ENCODE measurements at places on chromosomes 13 and 19. TPM values are rescaled to one million over a fixed set of nuclear protein-coding genes. Genes with fewer than 3 reads are reported as not detected.
A peak's percentile ranks its signal among the peaks of the same experiment; 100 is the strongest.

FCGBP gene
- total RNA-seq, result 25.7 TPM

- ATAC-seq, result no peak
Observed at GRCh38 chr13:50744116-50744660, 99.3 kb downstream of the DLEU7 start.

DNA sequence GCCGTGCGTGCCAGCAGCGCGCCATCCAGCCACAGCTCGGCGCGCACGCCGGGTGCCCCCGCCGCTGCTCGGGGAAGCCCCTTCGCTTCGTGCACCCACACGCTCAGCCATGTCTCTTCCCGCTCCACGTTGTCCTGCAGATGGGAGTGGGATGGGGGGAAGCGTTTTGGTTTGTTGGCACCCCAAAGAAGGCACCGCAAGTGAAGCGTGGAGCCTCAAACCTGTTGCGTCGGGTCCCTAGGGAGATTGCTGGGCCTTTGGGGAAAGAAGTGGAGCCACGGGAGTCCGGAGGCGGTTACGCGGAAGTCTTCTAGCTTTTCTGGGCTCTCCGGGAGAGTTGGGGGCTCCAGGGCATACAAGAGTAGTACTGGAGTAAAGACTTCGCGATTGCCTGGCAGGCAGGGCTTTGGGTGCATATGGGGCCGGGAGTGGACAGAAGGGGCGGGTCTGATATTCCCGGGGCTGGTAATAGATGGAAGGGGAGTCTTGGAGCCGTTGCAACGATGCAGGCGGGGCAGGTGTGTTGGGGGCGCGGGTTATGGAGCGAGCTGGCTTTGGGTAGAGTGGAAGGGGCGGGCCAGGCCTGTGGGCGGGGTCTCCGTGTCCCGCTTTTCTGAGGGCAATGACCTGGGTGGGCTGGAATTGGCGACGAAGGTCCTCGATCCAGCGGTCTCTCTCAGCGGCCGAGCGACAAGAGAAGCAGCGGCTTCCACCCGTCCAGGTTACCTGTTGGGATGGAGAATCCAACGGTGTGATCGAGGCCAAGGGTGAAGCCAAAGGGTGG lies 6.5 kb downstream of the RASAL3 start:
- no peak for ATAC-seq

APC2 gene
- 0.48 TPM for total RNA-seq

VSTM1 gene
- total RNA-seq, result not detected

- ATAC-seq, result peak; percentile 77
Observed at GRCh38 chr13:50757008-50757407, 86.5 kb downstream of the DLEU7 start.

- no peak for ATAC-seq
Observed at GRCh38 chr13:32737679-32738078, 151.4 kb downstream of the PDS5B start.

TPM4 gene
- 427 TPM for total RNA-seq

DNA sequence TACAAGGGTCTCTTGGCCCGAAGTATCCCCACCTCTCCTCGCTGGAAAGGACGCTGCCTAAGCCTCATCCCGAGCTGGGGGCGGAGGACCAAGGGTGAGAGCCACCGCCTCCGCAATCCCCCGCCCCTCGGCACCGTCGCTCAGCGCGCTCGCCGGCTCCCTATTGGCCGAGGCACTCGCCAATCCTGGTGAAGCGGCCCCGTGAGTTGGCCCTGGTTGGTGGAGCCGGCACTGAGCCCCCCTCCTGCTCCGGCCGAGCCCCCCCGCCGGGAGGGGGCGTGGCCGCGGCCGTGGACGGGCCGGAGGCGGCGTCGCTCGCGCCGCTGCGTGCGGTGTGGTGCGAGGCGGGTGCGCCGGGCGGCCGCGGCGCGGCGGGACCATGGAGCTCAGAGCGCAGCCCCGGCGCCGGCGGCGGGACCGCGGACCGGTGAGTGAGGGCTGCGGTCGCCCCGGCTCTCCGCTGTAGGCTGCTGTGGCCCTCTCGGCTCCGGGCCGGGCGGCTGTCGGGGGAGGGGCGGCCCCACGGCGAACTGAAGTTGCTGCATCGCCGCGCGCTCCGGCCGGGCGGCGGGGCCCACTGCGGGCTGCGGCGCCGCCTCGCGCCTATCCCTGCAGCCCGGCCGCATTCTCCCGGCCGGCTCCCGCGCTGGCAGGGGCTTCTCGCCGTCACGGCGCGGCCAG lies at the start of gene WASF3:
WASF3 (plus strand) TSS at position 291 of the 681 bp plus-strand sequence. CDS start 84,588 bp downstream, outside the sequence.
- ATAC-seq, result peak; percentile 100

DNA sequence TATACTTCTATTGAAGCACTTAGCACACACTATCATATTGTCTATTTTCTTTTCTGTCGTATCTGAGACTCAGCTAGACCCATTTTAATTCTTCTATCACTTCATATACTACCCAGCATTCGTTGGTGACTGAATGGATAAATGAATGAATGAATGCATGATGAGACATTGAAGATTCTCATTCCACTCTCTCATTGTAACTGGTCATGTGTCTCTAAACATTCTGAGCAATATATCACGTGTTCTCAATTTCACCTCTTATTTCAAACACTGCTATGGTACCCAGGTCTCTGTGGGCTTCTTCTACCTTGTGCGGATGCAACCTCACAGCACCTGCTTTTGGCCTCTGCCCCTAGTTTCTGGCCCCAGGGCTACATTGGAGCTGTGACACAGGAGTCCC lies 65.2 kb upstream of the USPL1 start:
- ATAC-seq, result no peak

- peak; percentile 54 for ATAC-seq
Observed at GRCh38 chr19:5987077-5987818, 9.3 kb upstream of the RANBP3 start.

DNA sequence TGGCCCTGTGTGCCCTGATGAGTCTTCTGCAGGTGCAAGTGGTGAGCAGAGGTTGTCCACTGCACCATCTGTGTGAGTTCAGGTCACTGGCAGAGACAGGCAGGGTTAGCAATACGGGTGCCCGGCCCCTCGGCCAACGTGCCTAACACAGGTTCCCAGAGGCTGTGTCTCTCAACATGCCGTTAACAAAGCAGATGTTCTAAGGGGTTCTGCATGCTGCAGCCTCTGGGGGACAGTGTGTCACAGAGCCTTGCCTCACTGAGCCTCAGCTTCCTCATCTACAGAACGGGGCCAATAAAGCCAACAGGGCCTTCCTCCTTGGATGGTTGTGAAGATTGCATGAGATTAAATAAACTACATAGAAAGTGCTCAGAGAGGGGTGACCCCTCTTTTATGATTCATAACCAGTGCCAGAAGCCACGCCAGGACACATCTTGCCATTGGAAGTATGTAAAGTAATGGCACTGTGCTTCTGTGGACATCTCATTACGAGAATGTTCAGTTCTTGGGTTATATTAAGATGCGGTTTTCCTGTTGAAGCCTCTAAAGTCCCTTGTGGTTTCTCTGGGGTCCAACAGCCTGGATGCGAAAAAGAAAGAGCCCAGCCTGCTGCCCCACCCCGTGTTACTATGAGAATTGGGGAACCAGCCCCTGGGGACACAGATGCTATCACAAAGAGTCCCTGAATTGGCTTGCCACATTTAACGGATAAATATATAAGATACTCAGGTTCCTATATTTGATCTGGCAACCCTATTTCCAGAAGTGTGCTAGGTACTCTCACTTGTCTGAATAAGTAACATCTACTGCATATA lies 11.2 kb upstream of the ARHGEF18 start:
- peak; percentile 62 for ATAC-seq

DNA sequence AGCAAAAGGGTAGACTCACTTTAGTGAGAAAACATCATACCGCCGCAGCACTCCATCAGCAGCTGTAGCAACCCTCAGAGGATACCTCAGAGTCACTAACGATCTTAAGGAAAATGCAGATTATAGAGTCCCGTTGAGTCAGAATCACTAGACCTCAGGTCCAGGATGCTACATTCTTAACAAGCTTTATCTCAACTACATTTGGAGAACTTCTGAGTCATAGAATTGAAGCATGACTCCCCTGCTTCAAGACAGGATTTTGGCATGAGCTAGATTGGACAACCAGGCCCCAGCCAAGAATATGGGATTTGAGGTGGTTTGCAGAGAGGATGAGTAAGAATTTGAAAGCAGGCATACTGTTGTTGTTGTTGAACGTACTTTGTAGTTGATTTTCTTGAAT lies 118.9 kb upstream of the UBL3 start:
- no peak for ATAC-seq

- no peak for ATAC-seq
Observed at GRCh38 chr19:5929625-5930024, 15.6 kb downstream of the CAPS start.

DNA sequence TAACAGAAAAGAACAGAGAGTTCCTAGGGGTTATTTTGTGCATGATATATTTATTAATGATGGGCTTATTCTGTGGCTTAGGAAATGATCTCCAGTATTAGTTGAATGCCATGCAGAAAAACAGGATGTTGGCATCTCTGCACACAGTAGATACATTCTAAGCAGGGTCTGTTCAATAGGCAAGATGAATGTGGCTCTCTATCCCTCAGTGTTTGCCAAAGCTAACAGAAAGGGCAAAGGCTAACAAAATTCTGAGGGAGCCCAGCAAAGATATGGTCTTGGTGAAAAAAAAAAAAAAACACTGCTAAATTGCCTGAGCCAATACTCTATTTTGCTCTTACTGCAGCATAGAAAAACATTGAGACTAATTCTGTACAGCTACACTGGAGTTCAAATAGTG lies 1095.8 kb downstream of the UQCRFS1 start:
- ATAC-seq, result no peak

- ATAC-seq, result peak; percentile 85
Observed at GRCh38 chr13:27549406-27549981, 70.8 kb downstream of the LNX2 start.

PEAK3 gene
- total RNA-seq, result 0.08 TPM

GRCh38 chr19:18386543-18387271 lies 749 bp downstream of the GDF15 start:
- ATAC-seq, result no peak

- no peak for ATAC-seq
Observed at GRCh38 chr19:38392707-38393308, 4.3 kb downstream of the SPRED3 start.

- no peak for ATAC-seq
Observed at GRCh38 chr19:30340771-30341561, 31.2 kb upstream of the ZNF536 start.

N4BP2L1 gene
- total RNA-seq, result 1.8 TPM

ZNF550 gene
- 2.7 TPM for total RNA-seq

FUT6 gene
- 56.9 TPM for total RNA-seq

- ATAC-seq, result no peak
Observed at GRCh38 chr19:45403272-45403671, 1.6 kb downstream of the PPP1R13L start.

- no peak for ATAC-seq
Observed at GRCh38 chr13:28246891-28247290, 108.5 kb downstream of the PAN3 start.

GRCh38 chr13:46620029-46620428 lies 67.1 kb downstream of the LRCH1 start:
- ATAC-seq, result no peak

SYT3 gene
- total RNA-seq, result not detected

CGB2 gene
- total RNA-seq, result not detected

DNA sequence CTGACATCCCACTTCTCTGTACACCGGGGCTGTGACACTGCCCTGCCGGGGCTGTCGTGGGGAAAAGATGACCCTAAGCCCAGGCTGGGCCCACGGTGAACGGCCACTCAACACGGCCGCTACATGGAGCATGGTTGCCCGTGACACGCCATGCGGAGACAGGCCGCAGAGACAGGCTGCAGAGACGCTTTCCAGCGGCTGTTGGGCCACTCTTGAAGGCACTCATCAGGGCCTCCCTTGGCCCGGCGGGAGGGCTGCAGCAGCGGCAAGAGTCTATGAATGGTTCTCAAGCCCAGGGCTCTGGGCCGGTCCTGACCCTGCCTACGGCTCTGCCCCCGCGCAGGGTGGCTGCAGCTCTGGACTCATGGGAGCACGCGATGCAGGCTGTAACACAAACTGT lies 22.1 kb downstream of the ADPRHL1 start:
- ATAC-seq, result no peak

EHD2 gene
- total RNA-seq, result 37.0 TPM

GARRE1 gene
- 10.2 TPM for total RNA-seq

- no peak for ATAC-seq
Observed at GRCh38 chr13:27427641-27428040, 3.2 kb downstream of the GTF3A start.

- ATAC-seq, result no peak
Observed at GRCh38 chr19:823565-824121, 1.9 kb upstream of the PLPPR3 start.

DNA sequence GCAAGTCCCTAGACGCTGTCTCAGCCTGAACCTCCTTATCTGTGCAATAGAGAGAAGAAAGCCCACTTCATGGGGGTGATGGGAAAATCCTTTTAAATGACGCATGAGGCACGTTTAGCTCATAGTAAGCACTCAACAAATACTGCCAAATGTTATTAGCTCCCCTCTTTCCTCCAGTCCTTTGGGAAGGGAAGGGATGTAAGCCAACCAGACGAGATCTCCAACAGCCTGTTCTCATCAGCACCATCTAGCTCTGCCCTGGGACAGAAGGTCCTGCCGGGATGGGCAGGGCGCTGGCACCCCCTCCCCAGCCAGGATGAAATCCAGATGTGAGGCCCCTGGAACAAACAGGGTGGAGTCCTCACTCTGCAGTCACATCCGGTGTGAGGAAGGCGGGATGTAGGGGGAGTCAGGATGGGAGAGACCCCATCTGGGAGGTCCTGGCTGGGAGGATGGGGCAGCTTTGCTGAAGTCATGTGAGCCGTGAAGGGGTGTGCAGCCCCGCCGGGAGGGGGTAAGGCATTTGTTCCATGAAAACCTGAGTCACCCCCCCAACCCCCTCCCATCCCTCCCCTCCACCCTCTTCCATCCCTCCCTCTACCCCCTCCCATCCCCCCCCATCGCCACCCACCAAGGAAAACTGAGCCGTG lies 4.6 kb downstream of the S1PR2 start:
- no peak for ATAC-seq

- ATAC-seq, result no peak
Observed at GRCh38 chr13:113150550-113151365, 7.7 kb upstream of the PROZ start.

PSG3 gene
- total RNA-seq, result not detected

DNA sequence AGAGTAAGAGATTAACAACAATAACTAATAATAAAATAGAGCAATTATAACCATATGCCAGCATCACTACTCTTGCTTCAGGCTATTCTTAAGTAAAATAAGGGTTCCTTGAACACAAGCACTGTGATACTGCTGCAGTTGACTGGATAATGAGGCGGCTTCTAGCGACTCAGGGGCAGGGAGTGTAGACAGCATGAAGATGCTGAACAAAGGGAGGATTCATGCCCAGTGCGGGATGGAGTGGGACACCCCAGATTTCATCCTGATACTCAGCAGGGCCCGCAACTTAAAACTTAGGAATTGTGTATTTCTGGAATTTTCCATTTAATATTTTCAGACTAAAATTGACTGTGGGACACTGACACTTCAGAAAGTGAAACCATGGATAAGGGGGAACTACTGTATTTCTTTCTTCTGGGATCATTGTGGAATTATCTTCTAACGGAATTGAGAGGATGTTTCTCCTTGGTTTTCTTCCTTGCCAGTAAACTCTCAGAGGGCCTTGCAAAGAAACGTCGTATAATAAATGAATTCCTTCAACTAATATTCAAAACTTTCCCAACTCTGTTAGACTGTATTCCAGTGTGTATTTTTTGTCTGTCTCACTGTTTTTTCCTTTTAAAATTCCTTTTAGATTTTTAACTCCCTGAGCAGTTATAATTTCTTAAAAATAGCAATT lies 127.5 kb downstream of the B3GLCT start:
- no peak for ATAC-seq

GRCh38 chr13:41505209-41505835 lies 48.0 kb downstream of the RGCC start:
- ATAC-seq, result no peak

- peak; percentile 93 for ATAC-seq
Observed at GRCh38 chr13:40963927-40964326, 55.2 kb downstream of the ELF1 start.

- peak; percentile 10 for ATAC-seq
Observed at GRCh38 chr19:49058562-49058961, 1.0 kb upstream of the CGB7 start.

Data from esophagus mucosa (tissue), 1 donor.